Ascending aorta (tissue), 2 donors: ENCODE measurements at places on chromosomes 7 and 10. TPM values are rescaled to one million over a fixed set of nuclear protein-coding genes. Genes with fewer than 3 reads are reported as not detected.

DNA sequence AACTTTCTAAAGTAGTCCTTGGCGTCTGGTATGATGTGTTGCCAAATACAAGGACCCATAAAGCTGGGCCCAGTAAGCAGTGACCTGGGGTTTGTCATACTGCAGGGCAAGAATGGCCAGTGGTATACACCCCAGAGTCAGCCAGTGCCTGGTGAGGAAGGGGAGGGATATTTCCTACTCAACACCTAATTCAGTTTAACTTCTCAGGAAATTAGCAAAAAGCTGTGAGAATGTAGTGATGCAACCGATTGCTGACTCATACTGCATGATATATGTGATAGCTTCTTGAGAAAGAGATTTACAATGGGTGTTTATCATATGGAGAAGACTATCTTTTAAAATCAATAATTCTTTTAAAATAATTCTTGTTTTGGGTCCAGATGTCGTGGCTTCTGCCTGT is 889.3 kb upstream of the CELF2 start:
- no peaks in the 10 kb centered on the region for H3K36me3 ChIP-seq
- no peaks in the 10 kb centered on the region for H3K4me1 ChIP-seq
- H3K27ac ChIP-seq = no peak overlapping the region
- no peaks in the 10 kb centered on the region for H3K27me3 ChIP-seq

- no peak for DNase-seq
- no peak overlapping the region for H3K4me3 ChIP-seq
- no peak overlapping the region for H3K27ac ChIP-seq
- no peaks in the 10 kb centered on the region for H3K4me1 ChIP-seq
Observed at GRCh38 chr7:124672011-124672410, 93.6 kb downstream of the GPR37 start.

DNA sequence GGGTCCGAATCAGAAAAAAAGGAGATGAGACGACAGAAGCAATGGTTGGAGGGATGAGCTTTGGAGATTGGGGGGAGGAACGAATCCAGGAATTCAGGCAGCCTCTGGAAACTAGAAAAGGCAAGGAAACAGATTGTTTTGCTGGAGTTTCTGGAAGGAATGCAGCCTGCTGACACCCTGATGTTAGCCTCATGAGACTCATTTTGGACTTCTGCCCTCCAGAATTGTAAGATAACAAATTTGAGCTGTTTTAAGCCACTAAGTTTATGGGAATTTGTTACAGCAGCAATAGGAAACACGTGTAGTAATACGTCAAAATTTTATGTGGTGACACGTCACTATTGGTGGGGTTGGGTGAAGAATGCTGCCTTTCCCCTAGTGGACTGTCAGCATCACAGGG is 25.6 kb upstream of the NPS start:
- no peak overlapping the region for H3K4me3 ChIP-seq
- no peak for DNase-seq
- H3K36me3 ChIP-seq = no peaks in the 10 kb centered on the region
- H3K27ac ChIP-seq = no peak overlapping the region
- H3K27me3 ChIP-seq = no peaks in the 10 kb centered on the region
- H3K4me1 ChIP-seq = no peaks in the 10 kb centered on the region

DNA sequence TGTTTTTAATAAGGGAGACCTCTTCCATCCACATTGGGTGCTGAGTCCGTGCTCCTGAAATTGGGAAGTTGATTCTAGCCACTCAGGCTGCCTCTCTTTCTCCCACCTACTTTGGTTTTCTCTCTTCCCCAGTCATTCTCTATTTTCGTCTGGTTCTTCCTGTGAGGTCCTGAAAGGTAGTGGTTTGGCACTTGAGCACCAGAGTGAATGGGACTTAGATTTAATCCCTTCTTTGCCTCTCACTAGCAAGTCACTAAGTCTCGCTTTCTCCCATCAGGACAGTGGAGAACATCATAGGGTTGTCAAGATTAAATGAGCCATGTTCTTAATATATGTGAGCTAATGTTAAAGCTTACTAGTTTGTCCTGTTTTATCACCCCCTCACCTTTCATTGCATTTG is 4.0 kb upstream of the AASS start:
- no peak overlapping the region for H3K4me3 ChIP-seq
- no peak for DNase-seq
- no peaks in the 10 kb centered on the region for H3K27me3 ChIP-seq
- H3K36me3 ChIP-seq = no peaks in the 10 kb centered on the region
- H3K27ac ChIP-seq = no peak overlapping the region
- H3K4me1 ChIP-seq = peaks cover 5% of the 10 kb centered on the region

DNA sequence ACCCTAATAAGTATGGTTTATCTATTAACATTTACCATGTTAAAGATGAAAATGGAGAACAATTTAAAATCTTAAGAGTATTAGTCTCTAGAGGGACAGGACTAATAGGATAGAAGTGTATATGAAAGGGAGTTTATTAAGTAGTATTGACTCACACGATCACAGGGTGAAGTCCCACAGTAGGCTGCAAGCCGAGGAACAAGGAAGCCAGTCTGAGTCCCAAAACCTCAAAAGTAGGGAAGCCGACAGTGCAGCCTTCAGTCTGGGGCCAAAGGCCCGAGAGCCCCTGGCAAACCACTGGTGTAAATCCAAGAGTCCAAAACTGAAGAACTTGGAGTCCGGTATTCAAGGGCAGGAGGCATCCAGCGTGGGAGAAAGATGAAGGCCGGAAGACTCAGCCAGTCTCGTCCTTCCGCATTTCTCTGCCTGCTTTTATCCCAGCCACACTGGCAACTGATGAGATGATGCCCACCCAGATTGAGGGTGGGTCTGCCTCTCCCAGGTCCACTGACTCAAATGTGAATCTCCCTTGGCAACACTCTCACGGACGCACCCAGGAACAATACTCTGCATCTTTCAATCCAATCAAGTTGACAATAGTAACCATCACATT is 140.8 kb upstream of the FAM20C start:
- H3K36me3 ChIP-seq = no peaks in the 10 kb centered on the region
- H3K27me3 ChIP-seq = no peaks in the 10 kb centered on the region
- no peaks in the 10 kb centered on the region for H3K4me1 ChIP-seq
- peak; percentile 2 for DNase-seq

- no peaks in the 10 kb centered on the region for H3K27me3 ChIP-seq
- no peak for DNase-seq
- no peaks in the 10 kb centered on the region for H3K4me1 ChIP-seq
- peak overlapping the region; percentile 70 for H3K4me3 ChIP-seq
Observed at GRCh38 chr7:40135317-40135610, 459 bp downstream of the SUGCT start.

- DNase-seq = no peak
- H3K27ac ChIP-seq = no peak overlapping the region
- no peak overlapping the region for H3K4me3 ChIP-seq
- no peaks in the 10 kb centered on the region for H3K36me3 ChIP-seq
Observed at GRCh38 chr7:45660901-45661211, 86.7 kb downstream of the ADCY1 start.

- no peak for DNase-seq
- H3K4me1 ChIP-seq = no peaks in the 10 kb centered on the region
- peaks cover 43% of the 10 kb centered on the region for H3K36me3 ChIP-seq
- H3K27me3 ChIP-seq = no peaks in the 10 kb centered on the region
Observed at GRCh38 chr7:55488804-55489340, 83.4 kb downstream of the VOPP1 start.

DNA sequence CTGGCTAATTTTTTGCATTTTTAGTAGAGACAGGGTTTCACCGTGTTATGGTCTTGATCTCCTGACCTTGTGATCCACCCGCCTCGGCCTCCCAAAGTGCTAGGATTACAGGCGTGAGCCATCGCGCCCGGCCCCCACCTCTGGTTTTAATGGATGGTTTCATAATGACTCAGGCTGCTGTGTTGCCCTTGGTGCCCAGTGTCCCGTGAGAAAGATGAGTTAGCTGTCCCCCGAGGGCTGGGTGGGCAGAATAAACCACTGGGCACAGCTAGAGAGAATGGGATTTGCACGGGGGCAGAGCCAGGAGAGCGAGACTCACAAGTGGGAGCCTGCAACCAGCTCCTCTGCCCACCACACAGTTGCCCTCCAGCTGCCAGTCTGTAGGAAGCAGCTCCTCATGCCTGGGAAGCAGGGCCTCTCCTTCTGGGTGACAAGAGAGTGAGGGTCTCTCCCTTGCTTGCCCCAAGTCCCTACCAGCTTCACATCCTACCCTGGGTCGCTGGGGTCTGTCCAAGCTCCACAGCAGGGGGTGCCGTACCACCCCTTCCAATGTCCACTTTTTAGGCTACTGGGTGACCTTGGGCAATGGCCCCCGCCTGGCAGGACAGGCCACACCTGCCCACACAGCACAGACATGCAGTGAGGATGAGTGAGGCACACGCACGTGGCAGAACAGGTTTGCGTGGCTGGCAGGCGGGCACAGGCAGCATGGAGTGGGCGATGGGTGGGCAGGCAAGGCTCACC is 16.1 kb upstream of the NDST2 start:
- H3K27ac ChIP-seq = peak overlapping the region; percentile 3
- no peaks in the 10 kb centered on the region for H3K27me3 ChIP-seq
- no peak for DNase-seq

- H3K27ac ChIP-seq = no peak overlapping the region
- H3K4me1 ChIP-seq = no peaks in the 10 kb centered on the region
- H3K4me3 ChIP-seq = no peak overlapping the region
- DNase-seq = no peak
- no peaks in the 10 kb centered on the region for H3K36me3 ChIP-seq
Observed at GRCh38 chr7:67764289-67764688, 767.7 kb downstream of the TYW1 start.

DNA sequence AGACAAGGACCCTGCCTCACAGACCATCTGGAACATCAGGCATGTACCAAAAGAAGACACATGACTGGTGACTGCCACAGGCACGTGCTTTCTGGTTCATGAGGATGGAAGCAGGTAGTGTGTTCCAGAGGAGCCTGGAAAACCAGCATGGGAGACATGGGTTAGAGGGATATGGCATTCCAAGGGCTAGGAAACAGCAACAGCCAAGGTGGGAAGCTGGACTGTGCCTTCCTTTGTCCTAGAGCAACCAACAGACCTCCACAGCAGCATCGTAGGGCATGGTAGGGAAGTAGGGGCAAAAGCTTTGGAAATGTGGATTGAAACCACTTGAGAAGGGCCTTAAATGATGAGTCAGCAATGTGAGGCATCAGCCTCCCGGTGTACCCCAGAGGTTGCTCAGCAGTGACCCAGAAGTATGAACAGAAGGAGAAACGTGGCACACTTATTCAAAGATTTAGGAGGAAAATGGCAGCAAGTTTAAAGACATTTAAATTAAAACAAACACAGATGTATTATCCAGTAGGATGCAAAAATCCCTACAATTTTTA is 51.0 kb downstream of the PRLHR start:
- DNase-seq = no peak
- H3K27ac ChIP-seq = no peak overlapping the region
- H3K4me3 ChIP-seq = no peak overlapping the region
- H3K36me3 ChIP-seq = no peaks in the 10 kb centered on the region
- no peaks in the 10 kb centered on the region for H3K4me1 ChIP-seq
- no peaks in the 10 kb centered on the region for H3K27me3 ChIP-seq

DNA sequence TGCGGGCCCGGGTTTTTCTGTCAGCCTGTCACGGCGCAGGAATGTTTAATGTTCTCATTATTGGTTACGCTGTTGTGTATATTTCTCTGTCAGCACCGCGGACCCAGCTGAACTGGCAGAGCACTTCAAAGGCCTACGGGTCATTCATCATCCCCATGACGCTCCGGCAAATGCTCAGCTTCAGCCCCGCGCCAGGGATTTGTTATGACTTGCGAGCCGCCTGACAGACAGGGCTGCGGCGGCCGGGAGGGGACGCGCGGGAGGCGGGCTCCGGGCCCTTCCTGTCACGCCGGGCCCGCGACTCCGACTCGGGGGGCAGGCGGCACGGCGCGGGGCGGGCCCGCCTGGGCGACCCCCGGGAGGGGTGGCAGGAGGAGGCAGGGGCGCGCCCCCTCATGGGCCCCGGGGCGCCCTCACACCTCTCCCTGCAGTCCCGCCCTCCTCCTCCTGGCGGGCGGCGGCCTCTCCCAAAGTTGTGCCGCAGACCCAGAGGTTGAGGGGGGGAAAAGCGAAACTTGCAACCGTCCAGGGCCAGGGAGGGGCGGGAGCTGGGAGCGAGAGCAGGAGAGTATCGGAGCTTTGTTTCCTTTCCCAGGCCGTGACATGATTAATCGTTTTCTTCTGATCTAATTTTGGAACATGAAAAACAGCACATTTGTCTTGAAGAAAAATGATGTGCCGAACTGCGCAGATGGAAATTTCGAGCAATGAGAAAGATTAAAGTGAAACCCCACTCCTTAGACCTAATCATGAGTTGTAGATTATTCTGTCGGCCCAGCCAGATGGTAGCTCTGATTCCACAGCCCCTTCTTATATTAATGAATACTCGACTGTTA is 59.3 kb upstream of the COMTD1 start:
- H3K36me3 ChIP-seq = no peaks in the 10 kb centered on the region
- peak overlapping the region; percentile 92 for H3K4me3 ChIP-seq
- no peaks in the 10 kb centered on the region for H3K27me3 ChIP-seq
- peak; percentile 93 for DNase-seq

DNA sequence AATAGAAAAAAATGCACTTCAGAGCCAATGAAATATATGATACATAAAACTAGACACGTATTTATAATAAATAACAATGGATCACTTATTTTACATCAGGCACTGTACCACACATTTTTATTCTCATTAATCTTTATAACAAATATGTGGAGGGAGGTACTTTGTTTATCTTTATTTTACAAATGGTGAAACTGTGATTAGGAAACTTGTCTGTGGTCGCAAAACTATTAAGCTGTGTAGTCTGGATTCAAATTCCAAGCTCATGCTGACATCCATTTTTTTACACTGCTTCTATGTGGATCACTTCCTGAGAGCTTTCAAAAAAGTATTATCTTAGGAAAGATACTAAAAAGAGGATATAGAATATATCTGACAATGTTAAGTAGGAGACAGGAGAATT is 978.6 kb downstream of the SORCS1 start:
- no peaks in the 10 kb centered on the region for H3K27me3 ChIP-seq
- no peak for DNase-seq
- no peak overlapping the region for H3K4me3 ChIP-seq
- no peaks in the 10 kb centered on the region for H3K36me3 ChIP-seq

- no peak overlapping the region for H3K4me3 ChIP-seq
- no peak for DNase-seq
- no peaks in the 10 kb centered on the region for H3K27me3 ChIP-seq
- no peaks in the 10 kb centered on the region for H3K36me3 ChIP-seq
- H3K27ac ChIP-seq = no peak overlapping the region
Observed at GRCh38 chr7:94623820-94624219, 32.1 kb downstream of the SGCE start.

GRCh38 chr7:111212857-111213523 is 122.1 kb downstream of the LRRN3 start:
- no peak for DNase-seq
- H3K27me3 ChIP-seq = no peaks in the 10 kb centered on the region
- no peak overlapping the region for H3K4me3 ChIP-seq
- no peaks in the 10 kb centered on the region for H3K4me1 ChIP-seq
- no peak overlapping the region for H3K27ac ChIP-seq

GRCh38 chr10:28180654-28181053 is 122.2 kb downstream of the MPP7 start:
- no peak overlapping the region for H3K4me3 ChIP-seq
- no peaks in the 10 kb centered on the region for H3K27me3 ChIP-seq
- peaks cover 12% of the 10 kb centered on the region for H3K4me1 ChIP-seq
- H3K36me3 ChIP-seq = no peaks in the 10 kb centered on the region
- no peak for DNase-seq
- H3K27ac ChIP-seq = no peak overlapping the region

GRCh38 chr7:143013893-143014292 is 13.0 kb downstream of the OR9A2 start:
- no peaks in the 10 kb centered on the region for H3K4me1 ChIP-seq
- H3K27ac ChIP-seq = no peak overlapping the region
- H3K27me3 ChIP-seq = no peaks in the 10 kb centered on the region
- H3K36me3 ChIP-seq = no peaks in the 10 kb centered on the region

Gene GPR26
- not detected for total RNA-seq

Gene NUTM2B
- 4.5 TPM for total RNA-seq

Gene PODXL
- 141 TPM for total RNA-seq

Gene SPDYE9
- total RNA-seq = not detected

Gene SLC35G1
- total RNA-seq = 3.7 TPM
